Activated naive CD8-positive, alpha-beta T cell treated with anti-CD3 and anti-CD28 coated beads for 36 hours (primary cell): ENCODE measurements at places on chromosomes 4 and X. TPM values are rescaled to one million over a fixed set of nuclear protein-coding genes. Genes with fewer than 3 reads are reported as not detected.

Gene SHISA3
- 0.21 TPM for total RNA-seq

Gene RAI2
- 0.98 TPM for total RNA-seq

DNA sequence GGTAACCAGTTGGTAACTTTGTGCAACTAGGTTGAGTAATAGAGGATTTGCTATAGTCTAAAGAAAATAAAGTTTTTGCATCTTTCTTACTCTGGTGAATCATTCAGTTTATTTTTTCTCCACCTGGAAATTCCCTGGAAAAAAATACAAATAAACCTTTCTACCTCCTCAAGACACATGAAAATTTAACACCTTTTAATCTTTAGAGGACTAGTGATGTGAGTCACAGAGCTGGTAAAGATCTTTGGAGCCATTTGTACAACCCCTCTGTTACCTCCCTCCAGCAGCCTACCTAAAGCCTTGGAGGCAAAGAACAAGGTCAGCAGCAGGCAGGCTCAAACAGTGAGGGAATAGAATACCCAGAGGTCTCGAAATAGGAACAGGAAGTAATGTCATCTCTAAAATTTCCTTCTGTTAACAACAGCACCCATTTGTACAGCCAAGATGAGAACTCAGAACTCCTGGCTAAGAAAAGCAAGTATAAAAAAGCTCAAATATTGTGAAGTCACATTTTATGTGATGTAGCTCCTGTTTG, 10.2 kb upstream of the MAOB start:
- no peak overlapping the region for H3K4me3 ChIP-seq
- H3K36me3 ChIP-seq = no peaks in the 10 kb centered on the region
- no peaks in the 10 kb centered on the region for H3K27me3 ChIP-seq
- H3K27ac ChIP-seq = no peak overlapping the region

- H3K27me3 ChIP-seq = no peaks in the 10 kb centered on the region
- H3K27ac ChIP-seq = no peak overlapping the region
- no peak overlapping the region for H3K4me3 ChIP-seq
- DNase-seq = no peak
These were observed 65.8 kb downstream of the TAPT1 start for GRCh38 chr4:16160457-16160856.

- DNase-seq = peak; percentile 4
- no peaks in the 10 kb centered on the region for H3K36me3 ChIP-seq
- no peaks in the 10 kb centered on the region for H3K27me3 ChIP-seq
- no peak overlapping the region for H3K4me3 ChIP-seq
- no peak overlapping the region for H3K27ac ChIP-seq
These were observed 41.1 kb downstream of the LUZP4 start for GRCh38 chrX:115330498-115331168.

GRCh38 chr4:78691971-78692821, 84.0 kb upstream of the BMP2K start:
- no peak overlapping the region for H3K27ac ChIP-seq
- peaks cover 4% of the 10 kb centered on the region for H3K27me3 ChIP-seq
- no peaks in the 10 kb centered on the region for H3K36me3 ChIP-seq
- no peak for DNase-seq
- no peak overlapping the region for H3K4me3 ChIP-seq
